ENCODE measurements at places on chromosomes 3 and 15.

DNA sequence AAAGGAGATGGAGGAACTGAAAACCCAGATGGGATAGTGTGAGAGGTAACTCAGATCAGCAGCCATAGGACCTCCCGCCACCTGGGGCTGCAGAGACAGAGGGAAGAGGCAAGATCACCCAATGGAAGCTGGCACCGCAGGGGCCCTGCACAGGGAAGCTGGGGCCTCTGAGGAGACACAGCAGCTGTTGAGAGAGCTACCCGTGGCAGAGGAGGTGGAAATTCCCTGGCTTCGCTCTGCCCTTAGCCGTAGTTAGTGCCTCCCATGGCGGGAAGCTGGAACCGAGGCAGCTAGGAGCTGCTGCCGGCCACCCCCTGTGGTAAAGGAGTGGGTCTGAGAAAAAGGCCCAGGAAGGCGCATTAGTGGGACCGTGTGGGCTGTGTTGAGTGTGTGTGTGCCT is 18.0 kb upstream of the PLXNA1 start:
- DNase-seq: no peak

DNA sequence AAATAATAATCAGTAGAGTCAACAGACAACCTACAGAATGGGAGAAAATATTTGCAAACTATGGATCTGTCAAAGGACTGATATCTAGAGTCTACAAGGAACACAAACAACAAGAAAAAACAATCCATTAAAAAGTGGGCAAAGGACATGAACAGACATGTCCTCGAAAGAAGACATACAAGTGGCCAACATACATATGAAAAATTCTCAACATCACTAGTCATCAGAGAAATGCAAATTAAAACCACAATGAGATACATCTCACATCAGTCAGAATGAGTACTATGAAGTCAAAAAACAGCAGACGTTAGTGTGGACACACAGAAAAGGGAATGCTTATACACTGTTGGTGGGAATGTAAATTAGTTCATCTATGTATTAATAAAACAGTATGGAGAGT is 33.7 kb downstream of the SLC2A2 start:
- DNase-seq: no peak

DNA sequence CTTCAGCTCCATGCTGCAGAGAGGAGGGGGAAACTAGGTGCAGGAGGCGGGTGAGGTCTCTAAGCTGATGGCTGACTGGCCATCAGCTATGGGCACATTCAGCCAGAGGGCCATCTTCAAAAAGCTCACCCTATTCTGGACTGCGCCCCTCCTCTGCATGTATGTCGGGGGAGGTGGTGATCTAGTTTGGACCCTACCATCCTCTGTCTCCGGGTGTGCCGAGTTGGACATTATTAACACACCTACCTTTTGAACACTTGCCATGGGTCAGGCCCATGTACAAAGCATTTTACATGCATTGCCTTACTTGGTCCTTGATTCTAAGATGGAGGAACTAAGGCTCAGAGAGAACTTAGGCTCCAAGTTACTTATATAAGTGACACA is 1.4 kb downstream of the NISCH start:
- DNase-seq: no peak

- DNase-seq: no peak
Measured at GRCh38 chr3:93969997-93970396, 3.7 kb downstream of the PROS1 start.

GRCh38 chr3:24385012-24385615 is 109.5 kb downstream of the THRB start:
- no peak for DNase-seq

- no peak for DNase-seq
Measured at GRCh38 chr3:122728756-122729514, 48.3 kb downstream of the PARP14 start.

GRCh38 chr3:54376939-54377578 is 254.7 kb downstream of the CACNA2D3 start:
- DNase-seq: no peak

GRCh38 chr3:31579828-31580227 is 47.1 kb downstream of the STT3B start:
- DNase-seq: no peak

- no peak for DNase-seq
Measured at GRCh38 chr3:128983293-128984069, 10.4 kb downstream of the CFAP92 start.

- DNase-seq: peak; percentile 20
Measured at GRCh38 chr3:146953511-146953981, 348.4 kb upstream of the PLSCR5 start.

GRCh38 chr3:24683633-24684384 is 189.2 kb upstream of the THRB start:
- peak; percentile 76 for DNase-seq

- DNase-seq: peak; percentile 50
Measured at GRCh38 chr15:20340931-20341661, 200.5 kb downstream of the GOLGA6L6 start.

DNA sequence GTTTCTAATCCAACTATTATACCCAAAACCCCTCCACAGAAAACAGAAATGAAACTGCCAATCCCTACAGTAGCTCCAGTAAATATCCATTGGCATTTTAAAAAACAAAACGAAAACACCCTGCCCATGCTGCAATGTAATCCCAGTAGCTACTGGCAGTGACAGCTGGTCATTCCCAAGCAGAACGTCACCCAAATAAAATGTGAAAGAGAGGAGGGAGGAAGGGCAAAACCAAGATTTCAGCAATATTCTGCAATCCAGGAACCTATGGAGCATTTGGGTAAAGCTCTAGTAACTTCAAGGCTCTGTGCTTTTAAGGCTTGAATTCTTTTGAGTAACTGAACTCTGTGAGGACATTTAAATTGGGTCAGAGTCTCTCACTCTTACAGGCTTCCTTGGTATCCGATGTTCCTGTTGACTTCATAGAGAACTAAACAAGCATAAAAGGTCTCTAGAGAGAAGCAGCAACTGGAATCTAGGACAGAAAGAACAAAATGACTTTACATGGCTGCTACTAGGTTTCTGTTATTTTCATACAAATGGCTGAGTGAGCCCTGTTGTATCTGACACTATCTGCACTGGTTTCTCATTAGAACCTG is 136.2 kb downstream of the TNIK start:
- DNase-seq: no peak

DNA sequence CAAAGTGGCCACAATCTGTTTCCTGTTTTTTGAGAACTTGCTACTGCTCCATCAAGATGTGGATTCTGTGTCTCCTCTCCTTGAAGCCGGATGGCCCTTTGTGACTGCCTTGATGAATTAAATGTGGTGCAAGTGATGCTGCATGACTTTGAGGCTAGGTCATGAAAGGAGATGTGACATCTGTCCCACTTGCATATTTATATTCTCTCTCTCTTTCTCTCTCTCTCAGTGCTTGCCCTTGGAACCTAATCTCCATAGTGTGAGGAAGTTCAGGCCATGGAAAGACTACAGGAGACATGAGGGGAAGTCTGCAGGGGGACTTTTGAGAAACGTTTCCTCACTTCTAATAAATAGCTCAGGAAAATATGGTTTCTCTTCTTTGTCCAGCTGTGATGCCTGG is 50.0 kb upstream of the ADPGK start:
- no peak for DNase-seq

DNA sequence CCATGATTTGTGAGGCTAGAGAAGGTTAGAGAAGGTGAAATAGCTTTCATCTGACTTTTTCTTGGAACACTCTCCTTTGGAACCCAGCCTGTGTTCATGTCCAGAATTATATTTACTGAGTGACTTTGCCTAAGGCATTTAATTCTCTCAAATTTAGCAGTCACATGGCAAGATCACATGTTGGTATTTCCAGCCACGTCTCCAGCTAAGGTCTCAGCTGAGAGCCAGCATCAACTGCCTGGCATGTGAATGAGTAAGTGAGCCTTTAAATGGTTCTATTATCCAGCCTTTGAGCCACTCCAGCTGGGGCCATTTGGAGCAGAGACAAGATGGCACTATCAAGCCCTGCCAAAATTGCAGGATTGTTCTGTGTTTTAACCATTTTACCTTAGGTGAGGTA is 130.2 kb upstream of the SGO1 start:
- DNase-seq: peak; percentile 18

DNA sequence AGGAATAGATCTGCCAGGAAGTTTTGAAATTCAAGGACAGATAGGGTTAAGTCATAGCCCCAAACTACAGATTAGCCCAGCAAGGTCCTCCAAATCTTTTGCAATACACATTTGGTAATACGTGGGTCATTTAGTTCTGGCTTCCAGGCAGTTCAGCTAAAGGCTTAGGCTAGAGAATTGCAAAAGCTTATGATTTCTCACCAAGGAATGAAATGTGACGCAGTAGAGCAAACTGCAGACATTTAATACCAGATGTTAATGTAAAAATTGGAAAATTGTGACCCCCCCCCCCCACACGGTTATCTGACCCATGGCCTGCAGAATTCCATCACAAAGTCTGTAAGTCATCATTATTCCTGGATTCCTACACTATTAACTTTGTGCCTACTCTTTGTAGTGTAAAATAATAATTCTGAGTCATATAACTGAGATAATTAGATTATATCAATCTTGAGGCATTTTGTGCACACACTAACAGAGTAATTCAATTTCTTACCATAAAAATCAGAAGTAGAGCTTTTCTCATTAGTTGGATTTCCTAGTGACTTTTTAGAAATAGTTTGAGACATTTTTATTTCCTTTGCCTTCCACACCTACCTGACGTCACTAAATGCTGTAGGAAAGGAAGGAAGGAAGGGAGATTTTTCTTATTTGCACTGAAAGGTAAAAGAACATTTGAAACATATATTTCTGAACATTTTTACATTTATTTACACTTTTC is 235.2 kb downstream of the DTWD1 start:
- DNase-seq: no peak

DNA sequence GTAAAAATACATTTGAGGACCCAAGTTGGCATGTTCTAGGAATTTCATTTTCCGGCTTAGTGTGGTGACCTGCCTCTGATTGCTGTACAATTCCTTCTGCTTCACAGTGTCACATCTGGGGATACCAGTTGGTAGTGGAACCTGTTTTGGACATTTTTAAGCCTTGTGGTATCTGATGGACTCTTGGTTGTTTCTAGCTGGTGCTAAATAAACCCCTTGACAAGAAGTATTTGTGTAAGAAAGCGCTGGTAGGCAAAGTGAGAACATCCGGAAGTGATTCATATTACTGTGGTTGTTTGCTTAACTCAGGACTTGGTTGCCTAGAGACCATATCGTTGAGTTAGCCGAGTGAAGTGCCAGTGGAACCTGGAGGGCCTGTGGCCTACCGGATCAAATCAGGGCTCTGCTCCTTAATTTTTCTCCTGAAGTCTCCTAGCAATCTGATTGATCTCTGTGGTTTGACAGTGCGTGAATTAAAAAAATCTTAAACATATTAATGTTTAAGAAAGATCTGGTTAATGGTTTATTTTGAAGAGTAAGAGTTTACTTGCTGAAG is 12.8 kb downstream of the IQGAP1 start:
- peak; percentile 62 for DNase-seq

DNA sequence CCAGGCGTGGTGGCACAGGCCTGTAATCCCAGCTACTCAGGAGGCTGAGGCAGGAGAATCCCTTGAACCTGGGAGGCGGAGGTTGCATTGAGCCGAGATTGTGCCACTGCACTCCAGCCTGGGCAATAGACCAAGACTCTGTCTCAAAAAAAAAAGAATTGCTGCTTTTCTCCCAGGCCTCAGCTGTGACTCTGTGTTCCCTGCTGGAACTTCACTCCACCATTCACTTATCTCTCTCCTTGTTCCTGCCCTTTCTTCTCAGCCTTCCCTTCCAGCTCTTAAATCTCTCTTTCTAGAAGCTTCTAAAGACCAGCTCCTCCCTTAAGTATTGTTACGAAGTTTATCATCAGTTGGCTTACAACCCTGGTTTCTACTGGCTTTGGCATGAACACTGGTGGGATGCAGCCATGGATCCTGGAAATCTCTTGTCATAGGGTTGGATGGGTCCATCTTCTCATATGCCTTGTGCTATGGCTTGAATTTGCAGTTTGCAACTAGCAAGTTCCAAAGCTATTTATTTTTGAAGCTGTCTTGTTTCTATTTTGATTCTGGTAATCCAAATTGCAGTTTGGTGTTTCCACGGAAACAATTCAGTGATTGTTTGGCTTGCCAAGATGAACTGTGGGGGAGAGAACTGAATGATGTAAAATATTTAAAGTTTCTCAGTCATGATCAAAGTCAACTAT is 10.5 kb downstream of the C3orf62 start:
- DNase-seq: peak; percentile 59

DNA sequence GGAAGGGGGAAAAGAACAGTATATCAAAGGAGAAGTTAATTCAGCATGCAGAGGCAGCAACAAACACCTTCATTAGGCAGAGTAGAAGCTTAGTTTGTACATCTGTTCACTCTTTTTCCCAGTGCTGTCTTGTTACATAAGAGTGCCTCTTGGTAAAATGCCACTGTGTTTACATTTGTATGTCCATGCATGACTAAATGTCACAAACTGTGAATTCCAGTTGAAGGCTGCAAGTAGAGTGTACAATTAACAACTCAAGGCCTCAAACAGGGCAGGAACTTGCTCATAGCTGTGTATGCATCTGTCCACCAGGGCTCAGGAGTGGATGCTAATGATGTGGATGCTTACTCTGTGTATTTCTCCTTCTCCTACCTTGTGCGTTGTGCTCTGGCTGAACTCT is 214.2 kb upstream of the TPM1 start:
- DNase-seq: no peak

DNA sequence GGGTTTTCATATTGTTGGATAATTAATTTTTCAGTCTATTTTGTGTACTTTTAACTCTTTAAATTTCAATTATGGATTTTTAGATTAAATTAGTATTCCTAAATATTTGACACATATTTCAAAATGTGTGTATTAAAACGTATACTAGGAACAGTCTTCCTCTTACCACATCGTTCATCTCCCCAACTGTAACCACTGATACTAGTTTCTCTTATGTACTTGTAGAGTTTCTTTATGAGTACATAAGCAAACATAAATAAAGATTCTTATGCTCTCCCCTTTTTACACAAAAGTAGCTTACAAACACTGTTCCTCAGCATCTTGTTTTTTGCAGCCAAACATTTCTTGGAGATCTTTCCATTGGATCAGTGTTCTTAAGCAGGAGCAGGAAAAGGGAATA is 45.9 kb downstream of the CMSS1 start:
- DNase-seq: no peak

GRCh38 chr3:100047455-100048141 is 66.7 kb downstream of the FILIP1L start:
- peak; percentile 22 for DNase-seq

DNA sequence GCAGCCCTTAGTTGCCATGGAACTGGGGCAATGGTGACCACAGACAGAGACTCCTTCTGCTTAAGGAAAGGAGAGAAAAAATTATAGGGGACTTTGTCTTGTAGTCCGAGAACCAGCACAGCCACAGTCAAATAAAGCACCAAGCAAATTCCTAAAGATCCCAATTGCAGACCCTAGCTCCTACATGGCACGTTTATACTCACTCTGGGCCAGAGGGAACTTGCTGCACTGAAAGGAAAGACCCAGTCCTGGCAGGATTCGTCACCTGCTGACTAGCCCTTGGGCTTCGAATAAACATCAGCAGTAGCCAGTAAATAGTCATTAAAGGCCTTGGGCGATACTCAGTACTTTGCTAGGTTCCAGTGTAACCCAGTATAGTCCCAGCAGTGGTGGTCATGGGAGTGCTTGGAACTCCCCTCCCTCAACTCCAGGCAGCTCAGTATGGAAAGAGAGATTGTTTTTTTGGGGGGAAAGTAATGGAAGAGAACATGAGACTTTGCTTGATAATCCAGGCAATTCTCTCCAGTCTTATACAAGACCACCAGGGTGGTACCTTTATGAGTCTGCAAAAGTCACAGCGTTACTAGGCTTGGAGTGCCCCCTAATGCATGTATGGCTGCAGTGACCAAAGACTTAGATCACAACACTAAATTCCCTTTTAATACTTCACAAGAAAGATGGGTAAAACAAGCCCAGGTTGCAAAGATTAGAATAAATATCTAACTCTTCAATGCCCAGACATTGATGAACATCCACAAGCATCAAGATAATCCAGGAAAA is 66.4 kb upstream of the AGTR1 start:
- no peak for DNase-seq
